ENCODE measurements at places on chromosomes 3 and 15. TPM values are rescaled to one million over a fixed set of nuclear protein-coding genes. Genes with fewer than 3 reads are reported as not detected.

CDHR4 gene
- 0.21 TPM for total RNA-seq

INSYN1 gene
- total RNA-seq, result 1.9 TPM

ZNF80 gene
- total RNA-seq, result not detected

EXD1 gene
- 0.33 TPM for total RNA-seq

GPR176 gene
- total RNA-seq, result 10.1 TPM

PFN2 gene
- total RNA-seq, result 149 TPM

ANKUB1 gene
- not detected for total RNA-seq

NAA50 gene
- 156 TPM for total RNA-seq

PLCH1 gene
- 0.97 TPM for total RNA-seq

GPR149 gene
- total RNA-seq, result not detected

SPINT1 gene
- total RNA-seq, result 0.67 TPM

RLBP1 gene
- not detected for total RNA-seq

BTLA gene
- not detected for total RNA-seq

ZBBX gene
- not detected for total RNA-seq

LAMB2 gene
- 110 TPM for total RNA-seq

ENTPD3 gene
- 0.05 TPM for total RNA-seq

GOLGA6L7 gene
- total RNA-seq, result not detected

C2CD4A gene
- total RNA-seq, result 0.19 TPM

RFT1 gene
- total RNA-seq, result 28.7 TPM

EOMES gene
- 0.64 TPM for total RNA-seq

All from A549 treated with GW870086 at 1 μM for 4 hours (cell line).